ENCODE measurements at places on chromosomes 2 and 18. TPM values are rescaled to one million over a fixed set of nuclear protein-coding genes. Genes with fewer than 3 reads are reported as not detected.

DNA sequence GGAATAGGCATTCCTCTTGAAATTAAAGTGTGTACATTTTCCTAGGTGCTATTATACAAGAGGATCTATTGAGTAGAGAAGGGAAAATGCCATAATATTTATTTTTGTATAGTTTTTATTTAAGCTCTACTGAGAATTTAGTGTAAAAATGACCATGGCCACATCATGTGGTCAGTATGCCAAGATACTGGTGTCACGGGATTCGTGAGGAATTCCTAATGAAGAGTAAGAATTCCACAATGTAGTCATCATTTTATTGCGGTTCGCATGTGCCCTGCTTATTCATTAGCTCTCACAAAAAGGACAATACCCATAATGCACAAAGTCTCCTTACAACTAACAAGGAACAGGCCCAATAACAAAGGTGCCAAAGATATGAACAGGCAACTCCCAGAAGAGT lies 39.3 kb upstream of the PARD3B start:
- H3K4me3 ChIP-seq: no peak overlapping the region
- H3K27ac ChIP-seq: no peak overlapping the region
- H3K27me3 ChIP-seq: no peaks in the 10 kb centered on the region
- no peaks in the 10 kb centered on the region for H3K4me1 ChIP-seq
- no peaks in the 10 kb centered on the region for H3K36me3 ChIP-seq

The CSRNP3 gene
- total RNA-seq: not detected

The PXDN gene
- 0.05 TPM for total RNA-seq

GRCh38 chr2:38315707-38316333 lies 61.3 kb downstream of the ATL2 start:
- peak; percentile 32 for DNase-seq
- no peak overlapping the region for H3K27ac ChIP-seq
- no peak overlapping the region for H3K4me3 ChIP-seq
- H3K4me1 ChIP-seq: peaks cover 12% of the 10 kb centered on the region

GRCh38 chr2:199463708-199464605 lies 6.2 kb upstream of the SATB2 start:
- no peaks in the 10 kb centered on the region for H3K36me3 ChIP-seq
- H3K4me1 ChIP-seq: peaks cover 36% of the 10 kb centered on the region
- peak overlapping the region; percentile 49 for H3K4me3 ChIP-seq
- H3K27ac ChIP-seq: no peak overlapping the region
